T-helper 22 cell (primary cell): ENCODE measurements at places on chromosomes 12 and 14.

DNA sequence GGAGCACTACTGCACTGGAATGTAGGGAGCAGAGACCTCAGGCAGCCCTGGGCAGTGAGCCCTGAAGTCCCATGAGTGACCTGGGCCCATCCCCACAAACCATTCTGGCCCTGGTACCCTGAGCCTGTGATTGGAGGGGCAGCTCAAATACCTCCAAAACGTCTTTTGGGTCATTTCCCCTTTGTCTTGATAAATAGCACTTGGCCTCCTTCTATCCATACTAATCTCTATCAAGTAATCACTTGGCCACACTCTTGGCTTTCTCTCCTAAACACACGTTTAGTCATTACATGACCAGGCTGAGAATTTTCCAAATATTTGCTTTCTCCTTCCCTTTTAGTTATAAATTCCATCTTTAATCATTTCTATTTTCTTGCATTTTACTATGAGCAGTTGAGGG, 91.3 kb downstream of the RPAP3 start:
- DNase-seq, result no peak

DNA sequence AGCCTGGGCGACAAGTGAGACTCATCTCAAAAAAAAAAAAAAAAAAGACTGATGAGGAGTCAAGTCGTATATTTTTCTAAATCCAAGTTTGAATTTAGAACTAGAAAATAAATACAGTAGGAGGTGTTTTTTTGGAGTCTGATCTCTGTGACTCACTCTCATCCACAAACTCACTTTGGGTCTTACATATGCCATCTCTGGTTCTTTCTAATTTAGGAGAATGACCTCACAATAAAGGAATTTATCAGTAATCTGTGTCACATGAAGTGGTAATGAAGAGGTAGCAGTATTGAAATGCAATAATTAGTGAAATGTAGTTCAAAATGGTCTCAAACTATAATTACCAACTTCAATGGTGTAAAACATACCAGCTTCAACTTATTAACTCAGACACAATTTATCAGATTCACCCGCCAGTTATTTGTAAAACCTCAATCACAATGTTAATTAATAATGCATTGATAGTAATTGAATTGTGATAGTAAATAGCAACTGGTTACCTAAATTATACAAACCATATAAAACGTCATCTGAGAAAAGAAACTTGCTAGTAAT, 4.4 kb upstream of the CFL2 start:
- no peak for DNase-seq

GRCh38 chr12:58977476-58977875, 57.2 kb upstream of the LRIG3 start:
- no peak for DNase-seq

- DNase-seq, result no peak
Observed at GRCh38 chr12:28975564-28976340, 173.3 kb upstream of the FAR2 start.

DNA sequence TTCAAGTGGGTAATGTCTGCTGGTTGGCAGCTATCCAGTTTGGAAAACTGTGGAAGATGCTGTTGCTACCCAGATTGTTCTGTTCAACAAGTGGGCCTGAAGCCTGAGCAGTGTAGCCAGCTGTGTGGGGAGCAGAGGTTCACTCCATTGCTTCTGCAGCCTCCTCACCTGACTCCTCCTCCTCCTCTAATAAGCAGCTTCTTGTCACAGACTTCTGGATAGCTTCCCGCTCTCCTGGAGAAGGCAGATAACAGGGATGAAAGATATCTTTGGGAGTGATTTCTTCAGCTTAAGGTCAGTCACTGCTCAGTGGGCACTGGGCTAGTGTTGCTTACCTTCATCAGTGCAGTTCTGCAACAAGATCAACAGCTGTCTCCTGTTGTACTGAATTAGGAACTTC, 2.0 kb downstream of the POP5 start:
- no peak for DNase-seq

GRCh38 chr14:82725213-82725612, 1191.6 kb upstream of the SEL1L start:
- DNase-seq, result no peak

DNA sequence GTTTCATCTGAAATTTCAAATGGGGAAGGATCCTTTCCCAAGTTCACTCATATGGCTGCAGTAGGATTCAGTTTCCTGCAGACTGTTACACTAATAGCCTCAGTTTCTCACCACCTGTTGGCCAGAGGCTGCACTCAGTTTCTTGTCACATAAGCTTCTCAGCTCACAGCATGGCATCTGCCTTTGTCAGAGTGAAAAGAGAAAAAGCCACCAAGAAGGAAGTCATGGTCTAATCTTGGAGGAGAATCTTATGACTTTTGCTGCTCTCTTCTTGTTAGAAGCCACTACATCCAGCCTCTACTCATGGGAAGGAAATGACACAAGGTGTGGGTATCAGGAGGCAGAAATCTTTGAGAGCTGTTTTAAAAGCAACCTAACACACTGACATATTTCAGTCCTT, 39.4 kb upstream of the BTG1 start:
- no peak for DNase-seq
